ENCODE measurements at places on chromosomes 7 and 10.

GRCh38 chr7:39951226-39952194, 1.5 kb downstream of the CDK13 start:
- DNase-seq = no peak

DNA sequence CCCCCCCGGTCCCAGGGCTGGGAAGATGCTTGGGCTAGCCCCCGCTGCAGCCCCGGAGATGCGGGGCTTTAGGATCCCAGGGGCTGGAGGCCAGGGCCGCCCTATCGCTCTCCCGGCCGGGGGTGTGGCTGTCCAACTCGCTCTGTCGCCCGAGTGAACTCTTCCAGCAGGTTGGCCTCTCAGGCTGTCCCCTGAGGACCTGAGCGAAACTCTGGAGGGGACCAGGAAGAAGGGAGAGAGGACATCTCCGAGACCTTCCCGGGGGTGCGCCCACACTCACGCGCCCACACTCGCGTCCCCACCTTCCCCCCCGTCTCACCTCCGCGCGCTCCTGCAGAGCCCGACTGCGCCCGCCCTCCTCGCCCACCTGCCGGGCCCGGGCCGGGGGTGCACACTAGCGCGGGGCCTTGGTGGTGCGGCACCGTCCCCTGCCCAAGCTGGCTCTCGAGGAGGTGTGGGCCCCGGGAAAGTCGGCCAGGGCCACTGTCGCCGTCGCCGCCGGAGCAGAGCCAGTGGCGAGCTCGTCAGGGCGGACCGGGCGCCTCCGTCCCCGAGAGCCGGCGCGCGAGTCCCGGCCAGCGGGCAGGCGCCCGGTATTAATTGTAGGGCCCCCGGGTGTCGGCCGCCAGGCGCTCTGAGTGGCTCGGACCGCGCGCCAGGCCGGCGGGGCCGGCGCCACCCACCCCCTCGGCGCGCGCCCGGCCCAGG, 101.7 kb upstream of the SVIL start:
- DNase-seq = no peak

DNA sequence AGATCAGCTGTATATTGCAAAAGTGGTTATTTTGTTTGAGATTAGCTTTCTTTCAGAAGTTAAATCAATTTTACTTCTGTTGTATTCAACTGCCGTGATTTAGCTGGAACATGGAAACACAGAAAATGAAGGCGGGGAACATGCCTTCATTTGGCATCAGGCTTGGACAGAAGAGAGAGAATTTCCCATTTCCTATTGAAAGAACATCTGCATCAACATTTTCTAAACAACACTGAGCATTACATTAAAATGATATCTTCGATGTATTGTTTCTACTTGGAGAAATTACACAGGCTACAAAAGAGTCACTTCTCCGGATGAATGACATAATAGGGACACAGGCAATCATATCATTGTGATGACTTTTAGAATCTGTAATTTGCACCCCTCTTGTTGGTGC, 46.6 kb upstream of the KLF6 start:
- no peak for DNase-seq

DNA sequence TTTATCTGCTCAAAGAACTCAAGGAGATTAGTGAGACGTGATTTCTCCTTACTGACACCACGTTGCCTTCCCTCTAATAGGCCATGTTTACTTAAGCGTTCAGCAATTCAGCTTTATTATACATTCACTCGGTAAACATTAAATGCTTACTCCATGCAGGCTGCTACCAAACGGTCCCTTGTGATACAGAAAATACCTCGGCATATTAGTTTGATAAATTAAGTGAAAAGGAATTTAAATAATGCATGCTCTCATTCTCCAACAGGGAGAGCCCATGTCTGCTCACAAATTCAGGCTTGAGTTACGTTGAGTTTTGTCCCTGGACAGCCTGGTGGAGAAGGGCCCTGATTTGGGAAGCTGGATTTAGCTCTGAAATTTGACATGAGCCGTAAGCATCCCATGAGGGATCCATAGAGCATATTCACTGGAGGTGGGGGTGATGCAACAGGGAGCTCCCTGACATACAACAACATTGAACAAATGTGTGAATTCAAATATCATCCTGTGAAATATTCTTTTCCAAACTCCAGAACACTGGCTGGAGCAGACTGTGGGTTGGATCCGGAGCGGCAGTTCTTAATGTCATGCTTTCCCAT, 86.3 kb downstream of the TBXAS1 start:
- DNase-seq = no peak

GRCh38 chr7:20347680-20348079, 17.0 kb downstream of the ITGB8 start:
- no peak for DNase-seq

DNA sequence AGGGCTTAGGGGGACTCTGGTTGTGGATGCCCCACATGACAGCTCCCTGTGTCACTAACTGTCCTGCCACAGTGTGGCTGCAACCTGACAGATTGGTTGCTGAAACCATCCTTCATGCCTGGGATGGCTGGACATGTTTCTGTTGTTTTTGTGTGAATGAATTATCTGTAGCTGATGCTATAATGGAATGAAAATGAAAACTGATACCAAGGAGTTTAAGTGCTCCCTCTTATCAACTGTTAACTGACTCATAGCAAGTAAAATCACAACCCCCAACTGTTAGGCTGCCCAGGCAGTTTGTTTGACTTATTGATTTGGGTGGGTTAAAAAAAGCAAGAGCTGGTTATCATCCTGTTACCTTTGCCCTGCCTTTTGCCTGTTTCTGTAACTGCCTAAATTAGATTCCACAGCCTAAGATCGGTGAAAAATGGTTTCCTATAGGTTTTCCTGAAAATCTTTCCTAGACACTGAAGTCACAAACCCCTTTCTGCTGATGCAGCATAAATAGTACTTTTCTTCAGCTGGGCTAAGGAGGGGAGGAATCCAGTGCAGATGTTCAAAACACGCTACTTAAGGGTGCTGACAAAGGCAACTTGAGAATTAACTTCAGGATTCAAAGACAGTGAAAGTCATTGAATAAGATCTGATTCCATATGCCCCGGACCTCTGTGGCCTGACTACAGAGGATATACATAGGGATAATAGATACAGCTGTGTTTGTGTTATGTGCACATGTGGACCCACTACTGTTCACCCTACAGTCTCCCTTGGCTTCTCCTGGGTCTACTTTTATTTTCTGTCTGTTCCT, 5.7 kb downstream of the FRAT2 start:
- DNase-seq = no peak

DNA sequence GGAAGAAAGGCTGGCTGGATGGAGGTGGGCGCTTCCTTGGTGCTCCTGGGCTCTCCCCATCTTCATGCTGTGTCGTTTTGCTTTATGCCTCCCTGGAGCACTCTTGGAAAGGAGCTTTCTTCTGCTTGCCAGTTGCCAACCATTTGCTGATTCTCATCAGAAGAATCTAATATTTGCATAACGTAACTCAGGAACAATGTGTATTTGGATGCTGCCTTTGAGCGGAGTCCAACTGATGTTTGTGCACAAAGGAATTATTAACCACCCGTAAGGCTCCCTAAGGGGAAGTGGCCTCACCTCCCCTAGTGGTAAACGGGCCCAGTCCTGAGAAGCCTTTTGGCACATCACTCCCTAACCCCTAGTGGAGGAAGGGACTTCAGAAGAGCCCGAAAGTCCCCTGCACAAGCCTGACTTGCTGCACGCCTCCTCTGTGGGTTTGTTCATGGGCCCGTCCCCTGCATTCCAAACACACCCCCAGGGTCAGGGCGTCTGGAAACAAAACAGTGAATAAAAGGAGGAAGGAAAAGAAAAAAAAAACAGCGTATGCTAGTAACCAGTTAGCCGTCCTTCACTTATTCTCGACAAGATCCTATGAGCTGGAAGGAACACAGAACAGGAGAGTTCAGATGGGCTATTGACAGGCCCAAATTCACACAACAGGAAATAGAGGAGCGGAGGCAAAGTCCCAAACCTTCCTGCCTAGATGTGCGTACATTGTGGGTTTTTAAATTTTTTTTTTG, 602.2 kb downstream of the LRMDA start:
- DNase-seq = no peak

- no peak for DNase-seq
These were observed 93.1 kb downstream of the ADARB2 start for GRCh38 chr10:1644191-1644711.

- peak; percentile 12 for DNase-seq
These were observed 563 bp downstream of the STAM start for GRCh38 chr10:17644485-17644943.

- no peak for DNase-seq
These were observed 23.4 kb downstream of the OR9A2 start for GRCh38 chr7:143003393-143004051.

DNA sequence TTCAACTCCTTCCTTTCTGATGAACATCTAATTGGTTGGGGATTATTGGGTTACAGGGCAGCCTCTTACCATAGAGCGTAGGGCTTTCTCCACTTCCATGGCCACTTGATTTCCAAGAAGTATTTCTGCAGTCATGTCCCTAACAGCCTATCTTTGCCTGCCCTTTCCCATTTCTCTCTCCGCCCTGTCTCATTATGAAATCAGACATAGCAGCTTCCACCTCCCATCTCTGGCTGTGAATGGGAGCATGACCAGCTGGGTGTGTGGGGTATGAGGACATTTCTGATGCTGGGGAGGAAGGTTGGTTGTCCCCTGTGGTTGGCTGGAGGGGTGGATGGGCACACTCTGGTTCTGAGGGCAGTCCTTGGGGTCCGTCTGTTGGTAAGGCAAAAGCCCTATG, 41.2 kb downstream of the ADCYAP1R1 start:
- no peak for DNase-seq

DNA sequence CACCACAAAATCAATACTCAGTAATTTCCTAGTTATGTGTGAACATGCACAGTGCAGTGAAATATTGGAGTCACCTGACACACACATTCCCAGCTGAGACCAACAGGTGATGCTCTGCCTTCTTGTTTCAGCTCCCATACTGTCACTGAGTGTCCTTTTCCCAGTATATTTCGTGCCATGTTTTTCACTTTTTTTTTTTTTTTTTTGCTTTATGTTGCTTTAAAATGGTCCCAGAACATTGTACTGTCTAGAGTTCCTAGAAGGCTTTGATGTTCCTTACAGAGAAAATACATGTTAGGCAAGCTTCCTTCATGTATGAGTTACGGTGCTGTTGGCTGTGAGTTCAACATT, 45.6 kb downstream of the ELAPOR2 start:
- no peak for DNase-seq

- no peak for DNase-seq
These were observed 372.2 kb downstream of the EXOC4 start for GRCh38 chr7:133625046-133625445.

GRCh38 chr7:116724560-116725231, 52.7 kb downstream of the MET start:
- no peak for DNase-seq

DNA sequence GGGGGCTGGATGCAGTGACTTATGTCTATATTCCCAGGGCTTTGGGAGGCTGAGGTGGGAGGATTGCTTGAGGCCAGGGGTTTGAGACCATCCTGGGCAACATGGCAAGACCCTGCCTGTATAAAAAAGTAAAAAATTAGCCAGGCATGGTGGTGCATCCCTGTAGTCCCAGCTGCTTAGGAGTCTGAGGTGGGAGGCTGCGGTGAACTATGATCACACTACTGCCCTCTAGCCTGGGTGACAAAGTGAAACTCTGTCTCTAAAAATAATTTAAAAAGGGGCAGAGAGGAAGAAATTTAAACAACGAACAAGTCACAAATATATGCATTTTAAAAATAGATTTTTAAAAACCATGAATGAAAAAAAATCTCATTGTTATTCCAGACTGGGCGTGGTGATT, 46.2 kb upstream of the FEZF1 start:
- DNase-seq = no peak

GRCh38 chr7:80548840-80549530, 37.1 kb upstream of the GNAT3 start:
- no peak for DNase-seq

DNA sequence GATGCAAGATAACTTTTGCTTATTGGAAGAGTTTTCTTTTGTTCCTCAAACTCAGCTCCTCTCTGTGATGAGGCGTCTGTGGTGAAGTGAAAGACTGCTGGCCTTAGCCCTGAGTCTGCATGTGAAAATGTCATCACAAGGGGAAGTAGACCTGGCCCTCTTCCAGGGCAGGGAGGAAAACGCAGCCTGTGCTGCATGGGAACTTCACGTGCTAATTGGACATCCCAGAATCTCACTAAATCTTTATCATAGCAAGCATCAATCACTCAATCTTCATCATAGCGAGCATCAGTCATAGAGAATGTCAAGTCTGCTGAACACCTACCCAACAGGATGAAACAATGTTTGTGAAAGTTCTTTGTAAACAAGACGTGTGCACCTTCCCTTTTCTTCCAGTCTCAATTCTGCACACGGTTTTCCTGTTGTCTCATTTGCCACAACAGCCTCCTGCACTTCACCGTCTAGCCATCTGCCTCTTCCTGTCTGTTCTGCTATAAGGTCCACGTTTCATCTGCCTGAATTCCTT, 314.6 kb downstream of the FRMD4A start:
- DNase-seq = no peak

DNA sequence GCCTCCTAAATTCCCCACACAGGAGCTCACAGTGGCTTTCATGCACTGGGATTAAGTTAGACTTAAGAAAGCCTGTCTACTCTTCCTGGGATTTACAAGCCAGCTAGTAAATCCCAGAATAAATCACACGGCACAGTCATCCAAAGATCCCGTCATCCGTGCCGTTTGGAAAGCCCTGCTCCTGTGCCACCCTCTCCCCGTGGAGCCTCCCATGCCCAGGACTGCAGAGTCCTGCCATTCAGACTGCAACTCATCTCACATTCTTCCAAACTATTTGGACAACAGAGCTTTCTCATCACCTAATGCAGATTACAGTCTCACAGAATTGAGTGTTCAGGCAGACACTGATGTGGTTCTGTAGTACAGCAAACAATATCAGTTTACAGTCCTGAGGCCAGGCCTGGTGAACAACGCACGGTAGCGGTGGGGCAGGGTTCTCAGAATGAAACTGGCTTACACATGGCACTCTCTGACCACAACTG, 166.5 kb downstream of the EGFR start:
- DNase-seq = no peak

DNA sequence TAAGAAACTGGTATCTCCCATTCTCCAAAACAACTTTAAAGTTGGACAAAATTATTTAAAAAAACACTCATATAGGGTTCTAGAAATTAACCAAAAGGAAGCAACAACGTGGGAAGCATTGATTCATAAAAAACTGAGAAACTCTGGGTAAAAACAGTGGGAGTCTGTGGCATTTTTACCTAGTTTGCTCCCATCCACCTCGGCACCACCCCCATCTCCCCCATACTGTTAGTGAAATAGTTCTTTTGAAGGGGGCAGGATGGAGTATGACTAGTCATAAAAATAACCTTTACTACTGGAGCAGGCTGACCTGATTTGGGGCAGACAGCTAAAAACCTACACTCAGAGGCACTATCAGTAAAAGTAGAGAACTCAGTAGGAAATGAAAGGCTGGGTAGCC, 123.2 kb downstream of the AVL9 start:
- no peak for DNase-seq

GRCh38 chr7:38215115-38215514, 37.1 kb downstream of the STARD3NL start:
- no peak for DNase-seq

Measured in brain pericyte (primary cell).